ENCODE measurements at places on chromosomes 16 and 17.

DNA sequence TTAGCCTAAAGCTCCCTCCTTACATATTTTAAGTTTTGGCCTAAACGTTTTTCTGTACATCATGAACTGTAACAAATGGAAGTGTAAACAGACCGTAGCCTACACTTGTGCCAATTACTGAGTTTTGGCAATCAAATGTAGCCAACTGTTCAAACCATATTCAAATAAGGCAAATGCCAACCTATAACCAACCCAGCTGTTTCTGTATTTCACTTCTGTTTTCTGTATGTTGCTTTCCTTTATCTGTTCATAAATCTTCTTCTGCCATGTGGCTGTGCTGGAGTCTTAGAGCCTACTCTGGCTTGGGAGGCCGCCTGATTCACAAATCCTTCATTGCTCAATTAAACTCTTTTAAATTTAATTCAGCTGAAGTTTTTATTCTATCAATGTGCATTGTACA, 6.9 kb upstream of the C16orf78 start:
- no peak for DNase-seq

DNA sequence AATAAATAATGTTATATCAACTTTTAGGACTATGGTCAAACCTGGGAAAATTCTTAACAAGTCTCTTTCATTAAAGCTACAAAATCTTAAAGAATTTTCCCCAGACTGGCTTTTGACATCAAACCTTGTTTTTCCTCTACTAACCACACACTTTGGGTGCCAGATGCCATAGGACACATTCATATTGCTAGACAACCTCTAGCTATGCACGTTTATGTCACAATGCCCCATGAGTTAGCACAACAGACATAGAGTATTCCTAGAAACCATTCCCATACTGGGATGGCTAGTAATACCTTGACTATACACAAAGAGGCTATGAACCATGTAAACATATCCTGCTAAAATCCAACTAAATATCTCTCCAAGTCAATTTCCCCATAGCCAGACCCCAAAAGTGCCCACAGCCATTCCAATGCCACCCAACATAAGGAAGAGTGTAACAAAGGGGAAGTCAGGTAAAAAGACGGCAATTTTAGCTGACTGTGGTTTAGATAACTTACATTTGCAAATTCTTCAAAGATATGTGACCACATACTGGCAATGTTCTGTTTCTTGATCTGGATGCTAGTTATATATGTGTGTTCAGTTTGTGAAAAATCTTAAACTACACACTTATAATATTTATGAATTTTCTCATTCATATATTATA, 23.4 kb downstream of the SMURF2 start:
- DNase-seq: no peak

DNA sequence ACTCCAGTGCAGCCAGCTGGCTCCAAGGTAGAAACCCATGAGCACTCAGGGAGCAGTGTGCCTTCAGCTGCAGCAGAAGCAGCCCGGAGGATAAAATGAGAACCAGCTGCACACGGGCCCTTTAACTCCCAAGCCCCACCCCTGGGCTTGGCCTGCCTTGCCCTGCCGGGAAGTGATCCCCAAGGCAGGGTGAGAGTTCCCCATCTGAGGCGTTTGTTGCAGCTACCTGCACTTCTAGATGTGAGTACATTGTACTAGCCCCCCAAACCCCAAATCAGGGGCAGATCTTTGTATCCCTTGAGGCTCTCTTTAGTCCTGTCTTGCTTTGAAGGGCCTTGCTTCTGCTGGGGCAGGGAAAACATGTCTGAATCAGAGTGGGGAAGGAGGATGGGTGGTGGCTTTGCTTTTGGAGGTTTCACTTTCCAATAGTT, at the start of gene MVP:
Gene MVP (plus strand): TSS at position 192 of the 431 bp plus-strand sequence. CDS start 10,088 bp downstream, outside the sequence.
- DNase-seq: no peak

- no peak for DNase-seq
Measured at GRCh38 chr16:73125850-73126524, 78.1 kb upstream of the ZFHX3 start.

DNA sequence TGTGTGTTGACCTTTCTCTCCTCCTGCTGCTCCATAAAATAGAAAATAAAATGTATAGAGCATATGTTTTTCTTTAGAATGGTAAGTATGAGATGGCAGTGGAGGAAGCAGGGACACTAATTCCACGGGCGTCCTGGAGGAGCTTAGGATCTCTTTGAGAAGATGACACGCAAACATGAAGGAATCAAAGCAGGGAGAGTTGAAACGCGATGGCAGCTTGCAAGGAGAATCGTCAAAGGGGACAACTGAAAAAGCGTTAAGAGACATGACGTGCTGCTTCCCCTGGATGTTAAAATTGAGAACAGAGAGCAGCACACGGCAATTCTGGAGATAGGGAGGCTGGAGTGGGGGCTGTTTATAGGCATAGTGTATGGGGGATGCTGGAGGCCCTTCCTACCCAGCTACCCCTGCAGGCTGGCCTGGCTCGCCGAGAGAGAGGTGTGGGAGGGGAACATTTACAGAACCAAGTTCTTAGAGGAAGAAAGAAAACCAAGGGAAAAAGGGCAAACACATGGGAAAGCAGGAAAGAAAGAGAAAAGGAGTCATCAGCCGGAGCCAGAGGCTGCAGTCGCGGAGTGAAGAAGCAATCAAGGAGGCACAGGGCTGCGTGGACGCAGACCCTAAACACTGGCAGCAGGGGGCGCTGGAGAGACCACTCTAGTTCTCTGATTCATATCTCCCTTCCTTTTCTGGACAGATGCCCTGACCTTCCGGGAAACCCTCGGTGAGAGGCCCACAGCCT, 55.8 kb downstream of the MYH13 start:
- no peak for DNase-seq

DNA sequence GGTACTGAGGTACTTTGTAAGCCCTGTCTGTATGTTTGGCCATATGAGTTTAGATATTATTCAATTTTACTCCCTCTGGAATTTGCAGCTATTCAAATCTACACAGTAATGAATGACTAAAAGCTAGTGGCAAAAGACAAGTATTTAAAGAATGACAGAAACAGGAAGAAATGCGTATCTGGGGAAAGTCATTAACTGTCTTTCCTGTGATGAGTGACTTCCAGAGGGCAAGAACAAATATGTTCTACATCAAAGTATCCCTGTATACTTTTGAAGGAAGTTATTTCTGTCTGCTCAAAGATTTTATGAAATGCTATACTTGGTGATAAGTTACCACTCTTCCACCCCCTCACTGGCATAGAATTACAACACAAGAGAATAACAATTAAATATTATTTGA, 489.3 kb upstream of the SOX9 start:
- DNase-seq: no peak

DNA sequence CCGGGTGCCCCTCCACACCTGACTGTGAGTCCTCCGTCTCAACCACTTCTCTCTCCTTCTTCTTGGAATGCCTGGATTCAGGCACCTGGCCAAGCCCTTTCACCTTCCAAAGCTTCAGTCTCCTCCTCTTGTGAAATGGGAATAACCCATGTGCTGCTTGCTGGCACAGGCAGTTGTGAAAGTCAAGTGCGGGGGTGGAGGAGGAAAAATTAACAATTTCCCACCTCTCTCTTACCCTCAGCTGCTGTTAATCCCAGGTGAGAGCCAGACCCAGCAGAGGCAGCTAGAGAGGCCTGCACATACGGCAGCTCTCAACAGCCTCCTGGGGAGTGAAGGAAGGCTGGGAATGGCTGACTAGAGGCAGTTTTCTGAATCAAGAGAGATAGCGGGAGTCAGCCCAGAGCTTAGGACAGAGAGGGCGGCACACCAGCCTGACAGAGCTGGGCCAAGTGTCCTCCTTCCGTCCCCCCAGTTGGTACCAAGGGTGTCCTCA, 77.9 kb upstream of the LGALS9 start:
- DNase-seq: no peak

GRCh38 chr16:12043953-12044352, 67.4 kb downstream of the SNX29 start:
- DNase-seq: no peak

- no peak for DNase-seq
Measured at GRCh38 chr16:81458827-81459598, 14.4 kb downstream of the CMIP start.

DNA sequence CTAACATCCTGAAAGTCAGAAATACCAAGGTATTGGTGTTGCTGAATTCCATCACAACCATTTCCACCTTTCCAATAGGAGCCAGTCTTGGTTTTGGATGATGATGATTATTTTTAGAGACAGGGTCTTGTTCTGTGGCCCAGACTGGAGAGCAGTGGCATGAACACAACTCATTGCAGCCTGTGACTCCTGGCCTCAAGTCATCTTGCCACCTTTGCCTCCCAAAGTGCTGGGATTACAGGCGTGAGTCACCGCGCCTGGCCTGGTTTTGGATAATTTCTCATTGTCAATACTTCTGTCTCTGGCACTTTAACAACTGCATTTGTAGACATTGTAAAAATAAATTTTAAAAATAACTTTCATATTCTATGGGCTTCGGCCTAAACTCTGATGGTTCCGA, 22.6 kb downstream of the STAT5B start:
- DNase-seq: no peak

GRCh38 chr16:56204816-56205215, 13.5 kb downstream of the GNAO1 start:
- DNase-seq: no peak
